ENCODE measurements at places on chromosomes 11 and 22.

GRCh38 chr11:35261197-35261596 is 122.2 kb downstream of the CD44 start:
- DNase-seq, result no peak

DNA sequence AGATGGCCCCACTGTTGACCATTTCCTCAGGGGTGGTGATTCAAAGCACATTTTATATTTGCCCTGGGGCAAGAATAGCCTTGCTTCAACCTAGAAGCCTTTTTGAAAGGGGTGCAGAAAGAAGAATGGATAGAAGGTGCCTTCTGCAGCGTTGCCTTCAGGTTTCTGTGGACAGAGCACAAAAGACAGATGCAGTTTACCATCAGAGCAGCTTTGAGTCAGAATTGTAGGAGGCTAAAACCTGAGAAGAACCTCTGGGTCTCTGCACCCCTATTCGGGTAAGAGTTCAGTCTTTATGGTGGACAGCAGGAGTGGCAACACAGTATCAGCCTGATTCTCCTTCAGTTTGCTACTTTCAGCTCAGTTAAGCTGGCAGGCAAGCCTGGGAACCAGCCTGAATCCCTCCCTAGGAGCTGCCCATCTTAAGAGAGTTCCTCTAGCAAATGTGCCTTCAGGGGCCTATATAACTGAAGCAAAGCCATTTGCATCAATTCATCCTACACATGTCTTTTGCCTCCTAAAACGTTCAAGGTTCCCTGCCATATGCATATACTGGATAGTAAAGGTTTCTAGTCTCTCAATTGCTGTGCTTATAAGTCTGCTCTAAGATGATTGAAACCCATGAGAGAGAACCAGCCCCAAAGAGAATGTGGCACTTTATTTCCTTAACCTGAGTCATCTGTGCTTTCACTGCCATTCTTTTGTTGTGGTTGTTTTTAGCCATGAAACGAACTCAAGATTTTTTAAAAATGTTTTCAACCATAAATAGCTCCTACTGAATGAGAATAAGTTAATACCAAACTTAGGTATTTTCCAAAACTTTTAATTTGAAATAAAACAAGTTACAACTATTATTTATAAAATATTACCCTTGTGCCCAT is 123.0 kb downstream of the TRIM44 start:
- no peak for DNase-seq

DNA sequence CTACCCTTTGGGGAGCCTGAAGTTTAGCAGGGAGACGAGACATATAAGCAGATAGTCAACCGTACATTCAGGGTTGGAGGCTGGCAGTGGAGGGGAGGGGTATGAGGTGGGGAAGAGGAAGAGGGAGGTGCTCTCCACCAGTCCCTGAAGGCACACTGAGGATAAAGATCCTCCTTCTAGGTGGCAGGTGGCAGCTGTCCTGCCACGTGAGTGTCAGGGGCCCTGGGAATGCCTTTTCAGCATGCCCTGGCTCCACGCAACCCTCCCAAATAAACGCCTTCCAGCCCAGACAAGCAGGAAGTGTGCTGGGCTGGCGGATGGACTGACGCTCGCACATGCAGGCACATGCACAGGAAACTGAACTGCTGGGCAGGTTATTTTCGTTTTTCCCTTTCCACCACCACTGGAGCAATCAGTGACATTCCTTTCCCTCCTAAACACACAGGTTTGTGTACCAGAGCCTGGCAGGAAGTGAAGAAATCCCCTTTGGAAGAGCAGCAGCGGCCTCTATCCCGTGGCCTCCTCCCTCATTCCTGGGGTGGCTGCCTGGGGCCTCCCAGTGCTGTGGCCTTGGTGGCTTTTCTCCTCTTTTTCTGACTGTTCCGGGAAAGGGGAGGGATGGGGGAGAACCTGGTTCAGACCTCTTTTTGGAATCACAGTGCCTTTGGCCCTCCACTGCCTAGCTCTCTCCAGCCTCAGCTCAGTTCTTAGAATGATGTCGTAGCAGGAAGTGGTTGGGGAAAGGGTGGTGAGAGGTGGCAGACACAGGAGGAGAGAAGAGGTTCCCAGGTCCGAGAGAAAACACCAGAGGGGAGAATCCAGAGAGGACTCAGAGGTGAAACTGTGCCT is 157.0 kb upstream of the TIMP3 start:
- DNase-seq, result no peak

DNA sequence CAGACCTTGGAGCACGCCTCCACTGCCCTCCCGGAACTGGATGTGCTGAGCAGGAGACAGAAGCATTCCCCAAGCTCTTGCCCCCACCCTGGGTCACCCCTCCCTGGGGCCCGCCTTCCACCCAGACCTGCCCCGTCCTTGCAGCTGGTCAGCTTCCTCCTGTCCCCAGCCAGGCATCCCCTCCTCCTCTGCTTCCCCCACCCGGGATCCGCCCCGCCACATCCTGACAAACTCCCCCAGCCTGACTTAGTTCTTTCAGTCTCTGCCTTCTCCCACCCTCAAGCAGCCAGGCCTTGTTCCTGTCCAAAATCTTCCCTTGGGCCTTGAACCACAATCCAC is 1.1 kb upstream of the PLXNB2 start:
- no peak for DNase-seq

DNA sequence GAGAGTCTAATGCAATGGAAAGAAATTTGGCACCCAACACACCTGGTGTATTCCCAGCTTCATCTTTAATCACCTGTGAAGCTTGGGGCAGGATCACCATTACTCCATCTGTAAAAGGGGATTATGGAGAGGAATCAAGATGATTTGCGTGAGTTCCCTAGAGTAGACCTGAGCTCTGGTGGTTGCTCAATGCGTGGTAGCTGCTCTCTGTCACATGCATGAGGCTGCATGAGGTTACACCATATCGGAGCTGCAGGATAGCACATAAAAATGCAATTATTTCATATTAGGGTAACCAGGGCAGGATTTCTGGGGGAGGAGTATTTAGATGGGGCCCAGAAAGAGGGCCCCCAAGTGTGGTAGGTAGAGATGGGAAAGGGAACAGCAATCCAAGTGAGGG is 35.3 kb upstream of the CLMP start:
- no peak for DNase-seq

DNA sequence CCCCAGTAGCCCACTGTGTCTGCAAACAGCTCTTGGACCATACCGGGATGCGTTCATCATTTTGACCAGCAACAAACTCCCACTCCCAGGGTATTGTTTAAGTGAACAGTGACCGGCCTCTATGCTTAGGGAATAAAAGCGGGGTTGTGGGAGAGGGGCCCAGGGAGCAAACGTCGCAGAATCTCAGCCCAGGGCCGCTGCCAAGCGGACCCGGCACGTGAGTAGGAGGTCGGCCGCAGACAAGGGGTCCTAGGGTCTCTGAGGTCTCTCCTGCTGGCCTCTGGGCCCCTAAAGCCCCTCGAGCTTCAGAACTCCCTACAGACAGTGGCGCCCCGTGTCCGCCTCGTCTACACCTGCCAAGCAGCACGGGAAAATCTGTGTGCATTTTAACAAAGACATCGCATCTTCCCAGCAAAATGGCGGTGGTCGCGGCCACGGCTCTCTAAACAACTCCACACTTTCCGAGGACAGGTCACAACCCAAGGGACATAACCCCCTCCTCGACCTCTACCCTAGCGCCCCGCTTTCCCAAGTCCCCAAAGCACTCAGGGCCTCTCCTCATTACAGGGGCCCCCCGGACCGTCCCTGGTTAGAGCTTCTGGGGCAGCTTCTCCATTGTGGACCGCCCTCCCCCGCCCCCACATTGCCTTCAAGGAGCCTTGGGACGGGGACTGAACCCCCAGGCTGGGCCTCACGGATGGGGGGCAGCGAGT is 3.9 kb upstream of the GCAT start:
- no peak for DNase-seq

DNA sequence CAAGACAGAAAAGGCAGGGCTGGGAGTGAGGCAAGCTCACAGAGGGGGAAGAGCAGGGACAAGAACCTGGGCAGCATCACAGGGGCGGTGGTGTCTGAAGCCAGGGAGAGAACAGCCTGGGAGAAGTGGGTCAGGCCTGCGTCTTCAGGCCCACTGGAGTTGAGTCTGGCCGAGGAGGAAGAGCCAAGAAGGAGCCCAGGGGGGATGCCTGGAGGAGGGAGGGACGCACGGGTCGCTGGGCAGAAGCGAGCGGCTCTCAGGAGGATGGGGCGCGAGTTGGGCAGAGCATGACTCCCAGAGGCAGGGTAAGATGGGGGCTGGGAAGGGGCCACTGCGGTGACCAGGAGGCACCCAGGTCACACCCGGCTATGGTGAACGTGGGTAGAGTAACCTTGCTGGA is 18.5 kb downstream of the LRFN4 start:
- DNase-seq, result no peak

- no peak for DNase-seq
Observed at GRCh38 chr22:37459206-37459605, 27.0 kb downstream of the MFNG start.

- DNase-seq, result no peak
Observed at GRCh38 chr11:28289444-28289843, 181.3 kb downstream of the METTL15 start.

DNA sequence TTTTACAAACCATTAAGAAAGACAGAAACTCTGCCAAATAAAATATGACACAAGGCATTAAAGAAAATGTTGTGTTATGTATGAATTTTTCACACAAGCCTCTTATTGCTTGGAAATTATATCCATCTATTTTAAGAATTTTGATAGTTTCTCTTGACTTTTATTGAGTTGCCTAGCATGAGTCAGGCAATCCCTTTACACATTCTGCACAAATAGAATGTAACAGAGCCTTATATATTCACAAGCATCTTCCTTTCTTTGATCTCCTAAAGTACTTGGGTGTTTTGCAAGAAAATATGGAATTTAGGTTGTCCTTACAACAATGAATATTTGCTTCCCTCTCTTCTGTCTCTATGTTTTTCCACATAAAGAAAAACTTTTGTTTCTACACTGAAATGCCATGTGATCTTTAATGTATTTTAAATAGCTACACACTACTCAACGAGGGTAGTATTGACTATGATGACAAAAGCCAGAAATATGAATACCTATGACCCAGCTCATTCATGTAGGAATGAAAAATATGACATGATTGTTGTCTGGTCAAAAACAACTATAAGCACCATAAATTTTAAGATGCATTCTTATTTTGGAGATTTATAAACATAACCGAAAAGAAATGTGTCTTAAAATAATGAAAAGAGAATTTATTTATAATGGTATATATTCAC is 398.8 kb downstream of the GUCY1A2 start:
- DNase-seq, result no peak

- no peak for DNase-seq
Observed at GRCh38 chr11:95714843-95715776, 74.5 kb downstream of the FAM76B start.

- no peak for DNase-seq
Observed at GRCh38 chr11:106091480-106092123, 14.1 kb downstream of the AASDHPPT start.

GRCh38 chr11:2194877-2195755 is 23.5 kb upstream of the TH start:
- DNase-seq, result no peak

DNA sequence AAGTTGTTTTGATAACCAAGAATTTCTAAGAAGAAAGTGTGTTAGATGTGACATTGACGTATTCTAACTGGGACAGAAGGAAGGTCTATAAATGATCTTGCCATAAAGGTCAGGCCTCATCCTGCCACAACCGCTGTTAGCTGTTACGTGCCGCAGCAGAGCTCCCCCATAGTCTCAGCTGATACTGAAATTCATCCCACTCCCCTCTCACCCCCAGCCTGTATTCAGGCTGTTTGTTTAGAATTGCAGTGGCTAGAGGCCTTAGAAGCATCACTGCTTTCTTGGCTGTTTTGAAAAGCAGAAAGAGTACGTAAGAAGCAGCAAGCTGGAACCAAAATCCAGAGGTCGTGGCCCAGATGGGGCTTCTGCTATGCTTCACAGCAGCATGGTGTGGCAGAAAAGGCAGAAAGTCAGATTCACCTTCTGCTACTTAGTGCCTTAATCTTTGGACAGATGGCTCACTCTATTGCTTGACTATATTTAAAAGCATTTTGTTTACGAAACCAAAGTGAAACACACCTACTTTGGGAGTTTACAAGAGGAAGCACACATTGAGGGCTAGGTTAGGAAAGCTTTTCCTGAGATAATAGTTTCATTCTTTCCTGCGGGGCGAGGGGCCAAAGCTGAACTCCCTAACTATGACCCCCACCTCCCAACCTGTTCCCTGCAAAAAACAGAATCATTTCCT is 950 bp upstream of the LAYN start:
- DNase-seq, result no peak

GRCh38 chr22:48153726-48154125 is 1391.3 kb downstream of the TBC1D22A start:
- DNase-seq, result no peak

- DNase-seq, result no peak
Observed at GRCh38 chr11:57842873-57843272, 81.3 kb downstream of the CTNND1 start.

DNA sequence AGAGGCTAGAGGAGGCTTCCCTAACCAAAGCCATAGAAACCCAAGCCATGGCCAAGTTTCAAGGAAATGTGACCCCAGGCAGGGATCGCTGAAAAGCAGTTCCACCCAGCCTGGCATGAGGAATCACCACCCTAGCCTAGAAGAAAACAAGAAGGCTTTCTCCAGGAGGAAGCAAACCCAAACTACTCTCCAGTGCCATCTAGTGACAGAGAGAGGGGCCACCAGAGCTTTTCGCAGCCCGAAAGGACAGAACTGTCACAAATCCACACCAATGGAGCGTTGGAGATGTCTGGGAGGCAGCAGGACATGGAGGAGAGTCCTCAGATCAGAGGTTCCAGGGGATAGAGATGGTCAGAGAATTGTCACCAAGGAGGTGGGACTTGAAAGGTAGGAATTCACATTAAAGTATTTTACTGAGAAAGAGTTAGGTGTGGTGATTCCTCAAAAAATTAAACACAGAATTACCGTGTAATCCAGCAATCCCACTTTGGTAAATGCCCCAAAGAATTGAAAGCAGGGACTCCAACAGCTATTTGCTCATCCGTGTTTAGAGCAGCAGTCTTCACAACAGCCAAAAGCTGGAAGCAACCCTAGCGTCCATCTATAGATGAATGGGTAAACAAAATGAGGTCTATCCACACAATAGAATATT is 67.3 kb upstream of the NUP50 start:
- DNase-seq, result peak; percentile 28

DNA sequence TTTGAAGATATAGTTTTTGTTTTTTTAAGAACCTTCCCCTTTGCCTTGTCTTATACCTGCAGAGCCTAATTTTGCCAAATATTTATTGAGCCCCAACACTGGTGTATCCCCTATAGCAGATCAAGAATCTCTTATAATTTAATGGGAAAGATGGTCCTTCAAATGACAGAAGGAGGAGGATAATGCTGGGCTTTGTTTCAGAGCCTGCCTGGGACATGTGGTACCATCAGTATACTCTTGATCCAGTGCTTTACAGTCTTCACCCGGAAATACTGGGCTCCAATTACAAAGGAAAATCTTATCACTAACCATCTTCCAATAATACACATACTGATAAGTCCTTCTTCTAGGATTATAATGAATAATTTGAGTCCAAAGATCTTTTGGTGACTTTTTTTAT is 84.7 kb downstream of the GAB2 start:
- DNase-seq, result no peak

GRCh38 chr22:49918911-49919881 is 762 bp downstream of the CRELD2 start:
- no peak for DNase-seq
